ENCODE measurements at places on chromosomes 3 and 15. TPM values are rescaled to one million over a fixed set of nuclear protein-coding genes. Genes with fewer than 3 reads are reported as not detected.

- H3K36me3 ChIP-seq = no peaks in the 10 kb centered on the region
- DNase-seq = no peak
- H3K4me1 ChIP-seq = no peaks in the 10 kb centered on the region
- peak overlapping the region; percentile 21 for H3K27ac ChIP-seq
- H3K4me3 ChIP-seq = no peak overlapping the region
Measured at GRCh38 chr3:148648685-148649352, 48.9 kb upstream of the AGTR1 start.

DNA sequence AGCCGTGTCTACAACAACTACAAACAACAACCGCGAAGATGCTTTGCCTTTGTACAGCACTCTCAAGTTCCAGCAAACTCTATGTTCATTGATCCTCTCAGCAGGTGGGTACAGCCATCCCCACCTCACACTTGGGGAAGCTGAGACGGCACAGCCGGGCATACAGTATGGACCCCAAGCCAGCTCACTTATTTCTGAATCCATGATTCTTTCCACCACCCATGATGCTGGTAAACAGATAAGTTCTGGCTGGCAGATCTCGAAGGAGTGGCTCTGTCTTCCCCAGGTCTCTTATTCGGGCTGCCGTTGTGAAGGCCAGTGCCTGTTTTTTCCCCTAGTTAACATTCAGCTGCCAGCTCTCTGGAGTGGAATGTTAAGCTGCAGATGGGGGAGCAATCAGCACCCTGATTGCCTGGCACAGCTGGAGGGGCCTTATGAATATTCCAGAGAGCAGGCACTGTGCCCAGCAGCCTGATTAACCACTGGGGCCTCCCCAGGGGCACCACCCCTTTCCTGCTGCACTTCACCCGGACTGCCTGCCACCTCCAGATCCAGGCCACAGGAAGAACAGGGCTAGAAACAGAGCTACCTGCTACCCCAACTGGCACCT, 73.2 kb downstream of the CORO2B start:
- H3K36me3 ChIP-seq = no peaks in the 10 kb centered on the region
- no peak for DNase-seq
- no peaks in the 10 kb centered on the region for H3K4me1 ChIP-seq
- no peaks in the 10 kb centered on the region for H3K27me3 ChIP-seq
- H3K4me3 ChIP-seq = no peak overlapping the region

GRCh38 chr15:73982222-73982962, 9.7 kb downstream of the STOML1 start:
- no peak overlapping the region for H3K4me3 ChIP-seq
- peak; percentile 83 for DNase-seq
- peaks cover 4% of the 10 kb centered on the region for H3K36me3 ChIP-seq

DNA sequence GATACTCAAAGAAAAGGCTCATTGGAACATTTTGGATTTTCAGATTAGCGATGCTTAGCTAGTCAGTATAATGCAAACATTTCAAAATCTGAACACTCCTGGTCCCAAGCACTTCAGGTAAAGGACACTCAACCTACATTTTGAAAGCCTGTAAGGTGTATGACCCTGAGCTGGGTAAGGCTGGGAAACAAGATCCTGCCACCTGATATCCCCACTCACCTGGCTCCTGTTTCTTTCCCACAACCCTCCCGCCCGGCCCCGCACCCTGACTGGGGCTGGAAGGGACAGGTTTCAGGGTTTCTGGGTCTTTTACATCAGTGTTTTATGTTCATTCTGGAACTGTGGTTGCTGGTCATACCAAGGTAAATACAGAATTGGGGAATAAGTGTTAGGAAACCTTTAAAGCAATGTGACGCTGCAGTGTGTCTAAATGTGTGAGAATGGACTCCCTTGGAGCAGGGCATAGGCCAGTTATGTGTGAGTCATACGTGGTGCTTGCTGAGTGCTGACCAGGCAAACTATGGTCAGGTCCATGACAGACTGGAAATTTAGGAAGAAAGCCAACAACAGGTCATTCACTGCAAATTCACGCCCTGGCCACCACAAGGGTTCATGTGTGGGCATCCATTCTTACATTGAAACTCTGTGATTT, 22.9 kb downstream of the CTXND1 start:
- no peak for DNase-seq
- no peaks in the 10 kb centered on the region for H3K4me1 ChIP-seq
- no peak overlapping the region for H3K27ac ChIP-seq
- no peak overlapping the region for H3K4me3 ChIP-seq

- no peaks in the 10 kb centered on the region for H3K4me1 ChIP-seq
- H3K36me3 ChIP-seq = no peaks in the 10 kb centered on the region
- no peak for DNase-seq
- H3K27ac ChIP-seq = no peak overlapping the region
Measured at GRCh38 chr15:51642696-51643095, 20.1 kb upstream of the DMXL2 start.

DNA sequence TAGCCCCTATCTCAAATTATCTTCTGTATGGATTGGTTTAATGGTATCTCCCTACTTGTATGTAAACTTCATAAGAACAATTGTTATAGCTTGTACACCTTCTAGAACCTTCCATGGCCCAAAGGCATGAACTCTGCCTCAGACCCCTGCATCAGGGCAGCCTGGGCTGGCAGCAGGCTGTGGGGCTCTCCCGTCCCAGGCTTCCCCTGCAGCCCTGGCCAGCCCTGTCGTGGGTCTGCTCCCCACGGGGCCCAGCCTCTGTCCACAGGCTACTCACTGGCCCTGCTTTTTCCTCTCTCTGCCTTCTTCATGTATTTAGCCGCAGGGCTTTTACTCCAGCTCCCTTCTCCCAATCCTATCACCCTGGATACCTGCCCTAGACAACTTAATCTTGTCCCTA, 4.4 kb downstream of the SCN5A start:
- no peaks in the 10 kb centered on the region for H3K36me3 ChIP-seq
- H3K27ac ChIP-seq = no peak overlapping the region
- DNase-seq = no peak
- peaks cover 5% of the 10 kb centered on the region for H3K4me1 ChIP-seq

DNA sequence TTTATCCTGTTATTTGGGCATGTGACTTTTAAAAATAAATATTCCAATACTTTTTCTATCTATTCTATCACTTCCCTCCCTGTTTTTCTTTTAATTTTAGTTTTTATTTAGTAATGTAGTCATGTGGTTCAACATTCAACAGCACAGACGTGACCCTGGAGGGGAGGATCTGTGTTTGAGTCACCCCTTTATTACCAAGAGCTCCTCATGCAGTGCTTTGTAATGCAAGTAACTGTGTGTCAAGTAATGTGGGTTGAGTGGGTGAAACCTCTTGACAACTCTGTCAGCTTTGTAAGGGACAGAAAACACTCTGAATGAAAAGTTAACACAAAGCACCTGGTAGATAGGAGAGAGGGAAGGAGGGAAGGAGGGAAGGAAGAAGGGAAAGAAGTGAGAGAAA, 89.7 kb upstream of the FGF12 start:
- no peak overlapping the region for H3K4me3 ChIP-seq
- no peaks in the 10 kb centered on the region for H3K27me3 ChIP-seq
- peaks cover 4% of the 10 kb centered on the region for H3K4me1 ChIP-seq
- no peak overlapping the region for H3K27ac ChIP-seq
- no peaks in the 10 kb centered on the region for H3K36me3 ChIP-seq

GRCh38 chr15:47394286-47394809, 323.0 kb upstream of the SEMA6D start:
- H3K27ac ChIP-seq = no peak overlapping the region
- no peaks in the 10 kb centered on the region for H3K4me1 ChIP-seq
- H3K36me3 ChIP-seq = no peaks in the 10 kb centered on the region
- H3K27me3 ChIP-seq = no peaks in the 10 kb centered on the region
- no peak overlapping the region for H3K4me3 ChIP-seq

GRCh38 chr15:88382482-88382983, 84.7 kb downstream of the MRPL46 start:
- H3K27me3 ChIP-seq = peaks cover 3% of the 10 kb centered on the region
- H3K4me1 ChIP-seq = no peaks in the 10 kb centered on the region
- H3K4me3 ChIP-seq = no peak overlapping the region
- DNase-seq = no peak

GRCh38 chr3:12947504-12948369, 106.4 kb upstream of the RPL32 start:
- no peaks in the 10 kb centered on the region for H3K27me3 ChIP-seq
- no peaks in the 10 kb centered on the region for H3K36me3 ChIP-seq
- no peak overlapping the region for H3K4me3 ChIP-seq

The FAM131A gene
- 19.2 TPM for total RNA-seq

The RYK gene
- total RNA-seq = 44.7 TPM

The IL5RA gene
- total RNA-seq = 2.5 TPM

The GCSAM gene
- 0.45 TPM for total RNA-seq

The SLC25A38 gene
- 28.9 TPM for total RNA-seq

Data from left lung (tissue), 14 donors.